Adrenal gland (tissue), 19 donors: ENCODE measurements at places on chromosomes 4 and X. TPM values are rescaled to one million over a fixed set of nuclear protein-coding genes. Genes with fewer than 3 reads are reported as not detected.

Gene NAP1L3
- 6.4 TPM for total RNA-seq

Gene SASH3
- 18.7 TPM for total RNA-seq

Gene DNAAF6
- total RNA-seq = not detected

Gene LANCL3
- total RNA-seq = 0.09 TPM

Gene MAGEC1
- total RNA-seq = not detected

Gene PCSK1N
- 7.4 TPM for total RNA-seq

Gene OTUD6A
- not detected for total RNA-seq

Gene IL9R
- not detected for total RNA-seq

Gene RPL39
- 1,458 TPM for total RNA-seq

Gene CT45A1
- not detected for total RNA-seq

Gene NR3C2
- total RNA-seq = 1.1 TPM

Gene TMEM156
- total RNA-seq = 1.3 TPM

Gene ZCCHC18
- total RNA-seq = not detected

DNA sequence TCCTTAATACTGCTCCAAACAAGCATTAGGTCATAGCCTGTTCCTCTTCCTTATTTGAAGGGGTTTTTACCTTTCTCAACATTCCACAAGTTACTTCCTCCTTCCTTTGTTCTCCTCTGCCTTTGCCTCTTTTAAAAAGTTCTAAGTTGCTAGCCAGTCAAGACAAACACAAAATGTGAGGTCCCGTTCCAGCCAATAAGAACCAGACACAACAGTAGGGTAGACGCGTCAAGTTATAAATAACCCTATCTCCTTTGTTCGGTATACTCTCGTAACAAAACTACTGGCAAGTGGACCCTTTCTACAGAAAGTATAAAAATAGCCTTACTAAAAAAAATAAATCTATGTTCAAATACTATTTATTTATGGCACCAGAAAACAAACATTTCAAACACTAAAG is 6.3 kb upstream of the ACE2 start:
- DNase-seq = no peak

DNA sequence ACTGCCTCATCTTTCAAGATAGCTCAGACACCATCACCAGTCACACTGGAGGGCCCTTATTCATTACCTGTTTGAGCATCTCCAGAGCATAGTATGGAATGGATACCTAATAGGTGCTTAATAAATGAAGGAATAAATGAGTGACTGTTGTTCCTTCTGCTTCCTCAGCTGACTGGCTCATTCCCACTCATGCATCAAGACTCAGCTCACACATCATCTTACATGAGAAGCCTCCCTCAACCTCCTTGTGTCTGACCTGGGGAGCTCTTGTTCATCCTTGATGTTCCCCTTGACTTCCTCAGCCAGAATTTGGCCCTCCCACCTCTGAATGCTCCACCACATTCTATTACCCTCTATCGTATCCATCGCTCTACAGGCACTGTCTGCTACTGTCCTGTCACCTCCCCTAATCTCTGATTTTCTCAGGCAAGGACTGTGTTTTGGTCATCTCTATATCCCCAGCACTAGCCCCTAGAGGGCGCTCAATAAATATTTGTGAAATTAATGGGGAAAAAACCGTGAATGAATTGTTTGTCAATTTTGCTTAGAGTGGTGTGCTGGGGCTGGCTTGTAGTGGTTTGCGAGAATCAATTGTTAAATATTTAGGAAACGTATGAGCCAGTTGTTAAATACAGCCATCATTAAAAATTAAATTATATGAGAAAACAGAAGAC is 88.3 kb downstream of the NHSL2 start:
- DNase-seq = peak; percentile 32

- peak; percentile 41 for DNase-seq
Observed at GRCh38 chr4:121551881-121552280, 144.9 kb downstream of the ANXA5 start.

DNA sequence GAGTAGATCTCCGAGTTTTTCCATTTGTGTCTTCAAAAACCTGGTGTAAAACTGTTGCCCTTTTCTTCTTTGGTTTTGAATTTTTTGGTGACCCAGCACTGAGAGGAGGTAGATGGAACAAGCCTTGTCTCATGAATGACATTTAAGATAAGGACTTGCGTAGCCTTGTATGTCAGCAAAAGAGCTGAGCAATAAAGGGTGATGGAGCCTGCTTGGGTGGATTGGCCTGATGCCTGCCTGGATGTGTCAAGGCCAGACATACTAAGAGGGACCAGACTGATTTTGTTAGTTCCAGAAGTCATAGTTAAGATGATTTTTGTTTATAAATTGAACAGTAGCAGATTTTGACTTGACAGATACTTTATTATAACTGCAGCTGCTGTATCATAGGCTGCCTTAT is 134.9 kb downstream of the POLA1 start:
- no peak for DNase-seq

- no peak for DNase-seq
Observed at GRCh38 chr4:6668391-6668790, 25.3 kb upstream of the S100P start.

DNA sequence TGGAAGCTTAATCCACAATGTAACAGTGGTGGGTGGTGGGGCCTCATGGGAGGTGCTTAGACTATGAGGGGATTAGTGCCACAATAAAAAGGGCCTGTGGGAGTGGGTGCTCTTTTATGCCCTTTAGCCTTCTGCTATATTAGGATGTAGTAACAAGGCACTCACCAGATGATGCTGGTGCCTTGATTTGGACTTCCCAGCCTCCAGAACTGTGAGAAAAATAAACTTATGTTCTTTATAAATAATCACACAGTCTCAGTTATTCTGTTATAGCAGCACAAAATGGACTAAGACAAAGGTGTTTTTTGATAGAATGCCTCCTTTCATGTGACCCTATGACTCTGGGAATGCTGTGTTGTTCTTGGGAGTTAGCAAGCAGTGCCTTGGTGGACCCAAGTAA is 89.8 kb downstream of the STIM2 start:
- DNase-seq = no peak

DNA sequence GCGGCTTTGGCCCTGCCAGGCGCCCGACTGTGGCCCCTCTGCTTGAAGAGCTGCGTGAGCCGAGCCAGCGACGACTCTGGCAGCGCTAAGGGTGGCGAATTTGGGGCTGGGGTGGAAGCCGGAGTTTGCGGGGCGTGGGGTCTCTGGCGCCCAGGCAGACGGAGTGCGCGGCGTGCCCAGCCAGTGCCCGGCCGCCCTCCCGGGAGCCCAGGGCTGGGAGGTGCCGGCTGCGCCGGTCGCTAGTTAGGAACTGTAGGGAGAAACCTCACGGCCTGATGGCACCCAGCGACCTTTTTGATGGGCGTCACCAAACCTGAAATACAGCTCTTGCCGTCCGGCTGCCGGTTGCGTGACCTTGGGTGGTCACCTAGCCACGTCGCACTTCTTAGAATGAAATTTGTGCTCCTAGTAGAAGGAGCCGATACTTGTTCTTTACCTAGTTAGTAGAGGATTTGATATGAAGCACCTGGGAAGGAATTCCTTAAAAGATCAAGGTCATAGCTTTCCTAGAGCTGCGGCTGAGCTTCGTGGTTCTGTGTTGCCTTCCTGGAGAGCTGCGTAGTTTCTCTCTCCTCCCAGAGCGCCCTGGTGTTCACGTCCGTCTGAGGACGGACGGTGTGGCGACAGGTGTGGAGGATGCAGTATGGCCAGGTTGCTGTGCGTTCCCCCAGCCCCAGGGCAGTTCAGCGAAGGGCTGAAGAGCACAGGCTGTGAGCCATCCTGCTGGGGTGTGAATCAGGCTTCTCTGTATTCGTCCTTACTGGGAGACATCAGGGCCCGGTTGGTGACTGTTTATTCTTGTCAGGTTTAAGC is 680 bp downstream of the MAEA start:
- DNase-seq = peak; percentile 53

DNA sequence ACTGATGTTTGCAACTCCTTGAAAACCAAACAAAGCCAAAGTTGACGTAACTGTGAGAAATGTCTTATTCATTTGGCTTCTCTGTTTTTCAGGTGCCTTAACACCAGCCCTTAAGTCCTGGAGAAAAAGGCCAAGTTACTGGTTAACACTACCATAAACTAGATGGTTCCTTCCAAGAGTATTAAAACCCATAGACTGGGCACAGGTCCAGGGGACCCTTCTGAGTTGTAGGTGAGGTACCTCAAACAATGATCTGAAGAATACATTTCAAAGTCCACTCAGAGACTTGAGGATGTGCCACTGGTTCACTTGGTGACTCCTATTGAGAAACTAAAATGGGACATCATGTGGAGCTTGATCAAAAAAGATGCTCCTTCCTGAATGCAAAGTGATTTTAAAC is 87.0 kb downstream of the NKX6-1 start:
- no peak for DNase-seq

GRCh38 chrX:151073767-151074166 is 90.6 kb downstream of the HMGB3 start:
- no peak for DNase-seq

- DNase-seq = no peak
Observed at GRCh38 chr4:130147641-130148040, 1051.7 kb downstream of the C4orf33 start.

GRCh38 chr4:154364066-154364845 is 127.3 kb downstream of the DCHS2 start:
- DNase-seq = no peak

GRCh38 chr4:55269995-55270394 is 76.0 kb upstream of the SRD5A3 start:
- DNase-seq = peak; percentile 3

GRCh38 chr4:106039796-106040195 is 144.5 kb downstream of the NPNT start:
- DNase-seq = no peak

DNA sequence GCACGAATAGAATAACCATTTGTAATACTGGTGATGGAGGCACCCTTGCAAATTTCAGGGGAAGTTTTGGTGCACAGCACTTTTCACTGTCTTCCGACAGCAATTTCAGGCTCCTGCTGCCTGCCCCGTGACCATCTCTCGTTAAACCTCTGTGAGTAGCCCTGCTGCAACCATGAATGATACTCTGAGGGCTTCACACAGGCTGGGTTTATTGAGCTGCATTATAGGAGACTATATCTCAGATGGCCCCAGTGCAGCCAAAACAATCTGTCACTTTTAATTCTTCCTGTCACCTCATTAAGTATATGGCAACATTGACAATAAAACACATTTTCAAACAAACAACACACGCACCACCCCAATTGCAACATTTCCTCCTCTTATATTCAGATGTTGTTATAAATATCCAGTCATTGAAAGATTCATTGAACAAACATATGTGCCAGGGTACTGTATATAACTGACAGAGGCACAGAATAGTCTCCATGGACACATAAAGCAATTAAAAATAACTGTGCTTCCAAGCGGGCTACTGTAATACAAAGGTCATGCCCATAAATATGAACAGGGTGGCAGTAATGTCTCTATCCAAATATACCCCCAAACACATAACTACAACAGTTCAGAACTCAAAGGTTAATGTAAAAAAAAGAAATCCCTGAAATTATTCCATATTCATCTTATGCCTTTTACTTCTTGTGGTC is 477.0 kb downstream of the GBA3 start:
- no peak for DNase-seq

GRCh38 chr4:74365761-74366160 is 816 bp downstream of the EREG start:
- no peak for DNase-seq

DNA sequence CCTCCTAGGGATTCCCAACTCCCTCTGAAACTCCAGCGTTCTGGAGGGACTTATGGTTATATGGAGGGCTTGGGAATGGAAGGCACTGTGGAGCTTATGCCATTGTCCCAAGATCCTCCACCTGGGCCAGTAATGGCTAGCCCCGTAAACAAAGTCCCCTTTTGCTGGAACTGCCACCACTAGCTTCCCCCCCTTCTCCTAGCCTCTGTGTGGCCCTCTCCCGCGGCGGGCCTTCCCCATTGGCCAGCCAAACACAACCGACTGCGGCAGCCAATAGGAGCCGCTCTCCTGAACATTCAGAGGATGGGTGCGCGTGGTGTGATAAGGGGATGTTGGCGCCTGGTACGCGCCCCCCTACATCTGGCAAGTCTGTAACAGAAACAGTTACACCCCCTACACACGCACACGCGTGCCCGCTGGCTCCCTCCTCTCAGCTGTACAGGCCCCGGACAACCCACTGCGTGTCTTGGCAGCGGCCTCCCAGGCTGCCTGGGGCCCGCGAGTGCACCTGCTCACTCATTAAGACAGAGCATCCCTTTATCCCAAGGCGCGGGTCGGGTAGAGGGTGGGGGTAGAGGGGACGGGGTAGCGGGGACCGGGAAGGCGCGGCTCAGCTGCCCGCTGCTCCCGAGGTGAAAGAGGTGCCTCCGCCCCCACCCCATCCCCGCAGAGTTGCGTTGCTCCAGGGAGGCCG is 863 bp upstream of the RAB33A start:
- DNase-seq = peak; percentile 46

DNA sequence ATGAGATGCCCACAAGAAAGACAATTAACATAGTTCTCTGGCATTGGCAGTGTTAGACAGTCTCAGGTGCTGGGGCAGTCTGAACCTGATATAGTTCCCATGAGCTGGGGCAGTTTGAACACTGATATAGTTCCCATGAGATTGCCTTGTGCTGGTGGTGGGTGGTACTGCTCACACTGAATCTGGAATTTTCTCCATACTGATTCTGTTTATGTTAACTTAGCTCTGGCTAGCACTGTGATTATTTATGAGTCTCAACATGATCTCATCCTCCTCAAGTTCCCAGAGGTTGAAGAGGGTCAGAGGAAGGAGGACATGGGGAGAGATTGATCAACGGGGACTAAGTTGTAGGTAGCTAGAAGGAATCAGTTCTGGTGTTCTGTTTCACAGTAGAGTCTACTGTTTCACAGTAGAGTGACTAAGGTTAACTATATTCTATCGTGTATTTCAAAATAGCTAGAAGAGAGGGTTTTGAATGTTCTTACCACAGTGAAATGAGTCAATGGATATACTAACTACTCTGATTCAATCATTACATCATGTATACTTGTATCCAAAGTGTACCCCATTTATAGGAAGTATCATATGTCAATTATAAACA is 379.9 kb downstream of the ADAM29 start:
- no peak for DNase-seq
